ENCODE measurements at places on chromosomes 13 and 19. TPM values are rescaled to one million over a fixed set of nuclear protein-coding genes. Genes with fewer than 3 reads are reported as not detected.

KCNN4 gene
- 38.3 TPM for total RNA-seq

GNG7 gene
- 1.2 TPM for total RNA-seq

GPC6 gene
- total RNA-seq = not detected

CRTC1 gene
- 10.3 TPM for total RNA-seq

LHB gene
- not detected for total RNA-seq
